ENCODE measurements at places on chromosomes 2 and 18.

GRCh38 chr2:98134172-98135005, 47.4 kb downstream of the VWA3B start:
- no peak overlapping the region for H3K4me3 ChIP-seq
- H3K4me1 ChIP-seq = no peaks in the 10 kb centered on the region
- peak; percentile 48 for DNase-seq
- H3K36me3 ChIP-seq = no peaks in the 10 kb centered on the region
- no peaks in the 10 kb centered on the region for H3K27me3 ChIP-seq
- H3K27ac ChIP-seq = no peak overlapping the region

DNA sequence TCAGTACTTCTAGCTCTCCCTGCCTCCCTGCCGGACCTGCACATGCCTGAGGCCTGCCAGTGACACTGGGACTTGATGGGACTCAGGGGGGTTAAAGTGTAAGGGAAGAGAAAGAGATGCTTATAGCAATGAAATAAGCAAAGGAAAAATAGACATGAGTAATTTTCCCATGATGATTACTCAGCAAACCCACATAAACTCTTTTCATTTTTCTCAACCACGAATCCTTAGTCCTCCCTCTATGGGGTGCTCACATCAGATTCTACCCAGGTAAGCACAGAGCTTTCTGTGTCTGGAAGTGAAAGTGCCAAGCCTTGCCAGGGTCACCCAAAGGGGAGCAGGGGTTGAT, 44.8 kb upstream of the ANKRD62 start:
- H3K4me3 ChIP-seq = no peak overlapping the region
- no peaks in the 10 kb centered on the region for H3K4me1 ChIP-seq
- H3K27me3 ChIP-seq = no peaks in the 10 kb centered on the region
- H3K36me3 ChIP-seq = no peaks in the 10 kb centered on the region

DNA sequence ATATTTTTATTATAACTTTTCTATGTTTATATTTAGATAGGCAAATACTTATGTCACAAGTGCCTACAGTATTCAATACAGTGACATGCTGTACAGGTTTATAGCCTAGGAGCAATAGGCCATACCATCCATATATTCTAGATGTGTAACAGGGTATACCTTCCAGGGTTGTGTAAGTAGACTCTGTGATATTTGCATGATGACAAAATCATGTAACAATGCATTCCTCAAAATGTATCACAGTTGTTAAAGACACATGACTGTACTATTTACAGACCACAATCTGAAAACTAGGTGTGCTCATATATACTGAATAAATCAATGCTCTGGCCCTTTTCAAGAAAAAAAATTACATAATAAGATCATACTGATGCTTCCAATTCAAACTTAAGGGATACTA, 433.2 kb upstream of the RGPD4 start:
- H3K27me3 ChIP-seq = no peaks in the 10 kb centered on the region
- no peak overlapping the region for H3K4me3 ChIP-seq
- H3K4me1 ChIP-seq = no peaks in the 10 kb centered on the region
- no peaks in the 10 kb centered on the region for H3K36me3 ChIP-seq

DNA sequence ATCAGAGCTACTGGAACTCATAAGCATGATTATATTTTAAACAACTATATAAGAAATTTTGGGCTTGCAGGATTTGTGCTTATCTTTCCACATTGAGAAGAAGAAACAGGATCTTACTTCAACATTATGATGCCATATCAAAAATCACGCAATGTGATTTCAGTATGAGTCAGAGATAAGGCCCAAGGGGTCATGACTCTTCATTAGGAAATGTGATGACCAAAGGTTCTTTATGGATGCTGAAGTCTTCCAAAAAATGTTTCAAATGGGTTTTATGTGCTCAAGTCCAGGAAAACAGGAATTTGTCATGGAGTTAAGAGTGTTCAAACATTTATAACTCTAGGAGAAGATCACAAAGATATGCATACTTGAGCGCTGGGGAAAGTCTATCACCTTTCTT, 7.8 kb upstream of the SERPINB2 start:
- H3K27me3 ChIP-seq = no peaks in the 10 kb centered on the region
- H3K27ac ChIP-seq = no peak overlapping the region
- H3K36me3 ChIP-seq = no peaks in the 10 kb centered on the region
- no peak for DNase-seq

DNA sequence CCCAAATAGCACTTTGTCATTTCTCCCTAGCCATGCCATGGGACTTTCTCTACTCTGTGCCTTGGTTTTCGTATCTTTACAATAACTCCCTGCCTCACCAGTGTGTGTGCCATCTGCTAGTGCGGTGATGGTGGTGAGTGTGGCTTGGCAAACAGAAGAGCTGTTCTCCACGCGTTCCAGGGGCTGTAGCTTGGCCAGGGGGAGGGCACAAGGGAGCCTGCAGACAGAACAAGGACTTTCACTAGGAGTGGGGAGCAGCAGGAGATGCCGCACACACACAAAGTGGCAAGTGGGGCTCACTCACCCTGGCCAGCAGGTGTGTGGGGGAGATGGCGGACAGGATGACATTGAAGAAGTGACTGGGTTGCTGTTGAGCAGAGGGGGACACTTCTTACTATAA, 196.9 kb downstream of the HAUS1 start:
- DNase-seq = no peak
- H3K4me3 ChIP-seq = no peak overlapping the region
- H3K4me1 ChIP-seq = no peaks in the 10 kb centered on the region
- H3K27me3 ChIP-seq = no peaks in the 10 kb centered on the region
- H3K27ac ChIP-seq = no peak overlapping the region

GRCh38 chr2:227164763-227165291, 403 bp downstream of the COL4A3 start:
- DNase-seq = no peak
- H3K4me1 ChIP-seq = peaks cover 4% of the 10 kb centered on the region
- peaks cover 3% of the 10 kb centered on the region for H3K27me3 ChIP-seq
- H3K27ac ChIP-seq = peak overlapping the region; percentile 72
- H3K4me3 ChIP-seq = peak overlapping the region; percentile 61
- no peaks in the 10 kb centered on the region for H3K36me3 ChIP-seq

DNA sequence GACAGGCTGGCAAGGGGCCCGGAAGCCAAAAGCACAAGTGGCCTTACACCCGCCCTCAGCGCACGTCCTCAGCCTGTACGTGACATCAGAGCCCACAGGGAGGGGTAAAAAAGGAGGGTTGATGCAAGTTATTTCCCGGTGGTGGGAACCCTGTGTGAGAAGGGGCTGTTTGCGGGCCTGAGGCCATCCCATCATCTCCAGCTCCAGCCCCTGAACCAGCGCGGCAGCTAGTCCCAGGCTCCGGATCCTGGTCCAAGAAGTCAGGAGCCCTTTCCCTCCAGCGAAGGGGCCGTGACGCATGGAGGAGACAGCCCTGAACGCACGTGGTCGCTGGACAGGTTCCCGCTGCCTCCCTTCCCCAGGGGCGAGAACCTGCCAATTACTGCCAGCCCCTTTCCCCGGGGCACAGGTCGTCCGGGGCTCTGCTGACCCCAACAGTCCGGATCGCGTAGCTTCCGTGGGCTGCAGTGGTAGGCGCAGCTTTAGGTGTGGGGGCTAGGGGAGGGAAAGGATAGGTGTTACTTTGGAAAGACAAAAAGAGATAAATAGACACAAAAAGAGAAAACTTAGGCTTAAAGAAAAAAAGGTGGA, 1.3 kb upstream of the LRP2 start:
- H3K27ac ChIP-seq = no peak overlapping the region
- H3K4me3 ChIP-seq = peak overlapping the region; percentile 55
- DNase-seq = peak; percentile 29
- H3K4me1 ChIP-seq = no peaks in the 10 kb centered on the region
- no peaks in the 10 kb centered on the region for H3K36me3 ChIP-seq

DNA sequence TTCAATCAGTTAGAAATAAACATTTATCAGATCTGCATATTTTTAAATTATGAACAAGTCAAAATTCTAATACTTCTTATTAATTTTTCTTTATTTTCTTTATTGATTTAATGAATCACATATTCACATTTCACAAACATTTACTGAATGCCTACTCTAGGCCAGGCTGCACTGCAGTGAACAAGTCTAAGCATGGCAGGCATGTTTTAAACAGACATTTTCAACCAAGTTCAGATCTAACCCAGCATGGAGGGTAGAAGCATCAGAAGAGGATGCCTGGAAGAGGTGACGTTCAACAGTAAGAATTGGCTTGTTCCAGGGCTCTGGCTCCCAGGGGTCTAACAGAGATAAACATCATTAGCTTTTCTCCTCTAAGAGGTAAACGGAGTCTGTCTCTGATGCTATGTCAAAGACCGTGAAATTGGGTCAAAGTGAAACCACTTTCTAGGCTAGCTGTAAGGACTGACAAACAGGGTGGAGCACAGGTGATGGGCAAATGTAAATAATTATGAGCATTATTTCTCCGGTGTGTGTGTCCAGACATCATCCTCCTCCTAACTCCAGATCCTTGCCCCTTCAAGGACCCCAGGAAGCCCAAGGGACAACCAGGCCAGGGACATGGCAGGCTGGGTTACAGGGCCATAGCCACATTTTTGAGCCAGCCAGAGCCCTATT, 50.6 kb downstream of the UNC50 start:
- H3K36me3 ChIP-seq = no peaks in the 10 kb centered on the region
- no peaks in the 10 kb centered on the region for H3K27me3 ChIP-seq
- no peak overlapping the region for H3K4me3 ChIP-seq
- no peak for DNase-seq

GRCh38 chr2:27128668-27129571, 5.3 kb downstream of the ABHD1 start:
- no peak for DNase-seq
- H3K27ac ChIP-seq = no peak overlapping the region
- peaks cover 30% of the 10 kb centered on the region for H3K36me3 ChIP-seq
- peaks cover 19% of the 10 kb centered on the region for H3K4me1 ChIP-seq

DNA sequence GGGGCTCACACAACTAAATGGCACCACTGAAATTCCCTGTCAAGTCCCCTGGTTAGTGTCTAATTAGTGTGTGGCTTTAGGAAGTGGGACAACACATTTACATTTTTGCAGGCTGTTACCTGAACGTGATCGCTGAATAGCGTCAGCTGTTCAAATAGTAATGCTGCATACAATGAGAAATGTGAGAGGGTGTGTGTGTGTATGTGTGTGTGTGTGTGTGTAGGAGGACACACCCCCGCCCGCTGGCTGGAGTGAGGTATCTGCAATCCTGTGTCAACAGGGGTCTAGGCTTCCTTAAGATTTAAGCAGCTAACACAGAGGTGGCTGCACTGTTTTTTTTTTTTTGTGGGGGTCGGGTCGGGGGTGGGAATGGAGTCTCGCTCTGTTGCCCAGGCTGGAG, 4.8 kb upstream of the LYPD6B start:
- no peak overlapping the region for H3K4me3 ChIP-seq
- H3K36me3 ChIP-seq = no peaks in the 10 kb centered on the region
- DNase-seq = no peak

DNA sequence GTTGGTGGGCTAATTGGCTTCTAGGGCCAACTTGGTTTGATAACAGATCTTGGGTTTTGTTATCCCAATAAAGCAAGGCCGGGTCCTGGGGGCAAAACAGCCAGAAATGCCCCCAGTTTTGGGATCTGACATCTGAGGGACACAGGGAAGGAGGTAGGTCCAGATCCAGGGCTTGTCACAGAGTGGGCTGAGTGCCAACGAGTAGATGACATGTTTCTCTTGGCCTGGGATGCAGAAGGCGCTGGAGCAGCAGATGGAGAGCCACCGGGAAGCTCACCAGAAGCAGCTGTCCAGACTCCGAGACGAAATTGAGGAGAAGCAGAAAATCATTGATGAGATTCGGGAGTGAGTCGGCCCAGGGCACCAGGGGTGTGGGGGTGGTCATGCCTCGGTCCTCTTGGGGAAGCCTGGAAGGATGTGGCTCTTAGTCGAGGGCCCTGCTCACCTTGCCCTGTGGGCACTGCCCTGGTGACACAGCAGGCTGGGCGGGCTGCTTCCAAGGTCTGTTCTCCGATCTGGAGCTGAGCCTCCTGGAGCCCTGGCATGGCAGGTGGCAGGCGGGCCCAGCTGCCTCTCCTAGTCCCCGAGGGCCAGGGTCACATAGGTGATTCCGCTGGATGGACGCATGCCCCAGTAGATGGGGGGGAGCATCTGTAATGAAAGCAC, 40.2 kb upstream of the LYPD6B start:
- no peak overlapping the region for H3K27ac ChIP-seq
- DNase-seq = peak; percentile 46
- H3K27me3 ChIP-seq = no peaks in the 10 kb centered on the region
- no peaks in the 10 kb centered on the region for H3K4me1 ChIP-seq

DNA sequence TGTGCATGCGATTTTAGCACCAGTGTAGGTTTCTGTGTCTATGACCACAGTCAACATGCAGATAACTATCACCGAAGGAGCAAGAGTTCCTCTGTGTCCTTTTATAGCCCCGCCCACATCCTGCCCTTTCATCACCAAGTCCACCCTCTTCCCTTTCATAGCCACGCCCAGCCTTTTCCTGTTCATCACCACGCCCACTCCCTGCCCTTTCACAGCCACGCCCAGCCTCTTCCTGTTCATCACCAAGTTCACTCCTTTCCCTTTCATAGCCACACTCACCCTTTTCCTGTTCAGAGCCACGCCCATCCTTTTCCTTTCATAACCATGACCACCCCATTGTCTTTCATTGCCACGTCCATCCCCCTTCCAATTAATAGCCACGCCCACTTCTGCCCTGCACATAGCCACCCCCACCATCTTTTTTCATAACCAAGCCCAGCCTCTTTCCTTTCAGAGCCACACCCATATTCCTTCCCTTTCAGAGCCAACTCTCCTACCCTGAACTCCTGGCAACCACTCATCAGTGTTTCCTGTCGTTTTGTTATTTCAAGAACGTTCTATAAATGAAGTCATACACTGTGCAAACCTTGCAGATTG, 273.9 kb downstream of the MYT1L start:
- H3K27ac ChIP-seq = peak overlapping the region; percentile 75
- no peaks in the 10 kb centered on the region for H3K27me3 ChIP-seq
- H3K36me3 ChIP-seq = no peaks in the 10 kb centered on the region
- peak; percentile 91 for DNase-seq
